Right atrium auricular region (tissue), 2 donors: ENCODE measurements at places on chromosomes 6 and 20. TPM values are rescaled to one million over a fixed set of nuclear protein-coding genes. Genes with fewer than 3 reads are reported as not detected.

DNA sequence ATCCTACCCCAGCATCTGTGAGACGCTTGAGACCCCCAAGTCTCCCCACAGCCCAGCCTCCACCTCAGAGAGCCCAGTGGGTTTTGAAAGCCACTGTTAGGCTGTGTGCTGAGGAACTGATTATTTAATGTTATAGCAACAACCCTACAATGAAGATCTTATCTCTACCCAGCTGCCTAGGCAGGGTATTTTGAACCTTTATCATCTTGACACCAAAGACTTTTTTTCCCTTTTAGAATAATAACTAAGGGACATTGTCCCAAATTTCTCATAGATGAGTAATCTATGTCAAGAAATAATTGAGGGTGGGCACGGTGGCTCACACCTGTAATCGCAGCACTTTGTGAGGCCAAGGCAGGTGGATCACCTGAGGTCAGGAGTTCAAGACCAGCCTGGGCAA is 26.2 kb downstream of the HM13 start:
- no peak for DNase-seq

DNA sequence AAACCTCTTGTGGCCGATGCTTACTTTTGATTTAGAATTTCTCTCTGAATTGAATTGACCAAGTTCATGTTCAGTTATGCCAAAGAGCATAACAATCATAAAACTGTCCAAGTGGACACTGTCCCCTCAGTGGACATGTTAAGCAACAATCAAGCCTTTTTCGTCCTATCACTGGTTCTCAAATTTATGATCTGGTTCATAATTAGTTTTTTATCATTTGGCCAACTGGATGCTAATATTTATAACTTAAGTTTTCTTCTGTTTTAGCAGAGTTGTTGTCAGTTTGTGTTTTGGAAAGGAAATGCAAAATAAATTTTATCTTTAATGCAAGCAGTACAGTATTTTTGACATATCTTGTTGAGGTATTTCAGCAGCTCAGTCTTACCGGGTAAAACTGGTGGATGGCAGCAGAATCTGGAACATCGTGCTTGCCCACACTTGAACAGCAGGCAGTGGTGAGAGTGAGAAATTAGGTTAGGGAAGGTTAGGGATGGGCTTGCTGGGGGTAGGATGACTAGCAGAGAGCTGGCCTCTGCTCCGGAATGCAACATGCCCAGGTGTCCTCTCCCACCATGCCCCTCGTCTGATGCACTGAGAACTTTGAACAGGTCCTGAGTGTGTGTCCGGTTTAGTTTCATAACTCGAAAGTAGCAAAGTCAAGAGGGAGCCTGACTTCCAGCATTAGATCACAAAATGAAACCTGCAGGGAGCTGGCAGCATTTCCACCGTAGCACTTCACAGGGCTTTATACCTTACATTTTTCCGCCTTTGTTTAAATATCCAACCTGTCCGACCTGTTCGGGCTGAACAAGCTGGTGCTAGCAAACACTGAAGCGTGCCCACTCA is 93.1 kb downstream of the RREB1 start:
- DNase-seq, result no peak

Gene KHDC1L
- not detected for total RNA-seq

Gene ABRACL
- total RNA-seq, result 10.2 TPM

DNA sequence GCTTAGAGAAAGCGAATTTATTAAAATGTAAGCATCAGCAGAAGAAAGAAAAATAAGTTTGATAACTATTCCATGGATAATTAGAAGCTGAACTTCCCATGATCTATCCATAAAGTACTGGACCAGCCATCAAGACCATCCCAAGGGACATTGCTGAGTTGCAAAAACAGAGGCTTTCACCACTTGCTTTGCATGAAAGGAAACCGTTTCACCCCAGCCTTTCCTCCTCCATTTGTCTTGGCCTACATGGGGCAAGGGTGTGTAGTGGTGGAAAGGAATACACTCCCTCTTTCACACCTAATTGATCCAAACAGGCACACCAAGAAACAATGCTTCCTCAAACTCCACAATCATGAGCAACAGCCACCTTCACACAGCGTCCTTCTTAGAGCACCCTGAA is 10.4 kb downstream of the HIVEP2 start:
- DNase-seq, result no peak

GRCh38 chr6:160386869-160387530 is 38.8 kb downstream of the SLC22A3 start:
- DNase-seq, result no peak

DNA sequence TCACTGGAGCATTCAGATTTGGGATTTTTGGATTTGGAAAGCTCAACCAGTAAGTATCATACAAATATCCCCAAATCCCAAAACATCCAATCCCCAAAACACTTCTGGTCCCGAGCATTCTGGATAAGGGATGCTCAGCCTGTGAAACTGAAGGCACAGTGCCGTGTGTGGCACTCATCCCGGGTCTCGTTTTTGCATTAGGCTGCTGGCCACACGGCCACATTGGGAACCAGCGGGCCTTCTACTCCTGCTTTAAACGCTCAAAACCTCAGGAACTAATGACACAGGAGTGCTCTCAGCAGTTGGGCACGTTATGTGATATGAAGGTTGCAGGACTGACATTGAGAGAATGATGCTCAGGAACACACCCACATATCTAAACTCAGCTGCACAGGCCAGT is 35.6 kb downstream of the PSMG4 start:
- DNase-seq, result no peak

GRCh38 chr20:17733767-17734304 is 34.1 kb downstream of the BANF2 start:
- no peak for DNase-seq

Gene HSPA12B
- 11.2 TPM for total RNA-seq

- DNase-seq, result no peak
Measured at GRCh38 chr6:12844284-12845223, 128.0 kb downstream of the PHACTR1 start.

DNA sequence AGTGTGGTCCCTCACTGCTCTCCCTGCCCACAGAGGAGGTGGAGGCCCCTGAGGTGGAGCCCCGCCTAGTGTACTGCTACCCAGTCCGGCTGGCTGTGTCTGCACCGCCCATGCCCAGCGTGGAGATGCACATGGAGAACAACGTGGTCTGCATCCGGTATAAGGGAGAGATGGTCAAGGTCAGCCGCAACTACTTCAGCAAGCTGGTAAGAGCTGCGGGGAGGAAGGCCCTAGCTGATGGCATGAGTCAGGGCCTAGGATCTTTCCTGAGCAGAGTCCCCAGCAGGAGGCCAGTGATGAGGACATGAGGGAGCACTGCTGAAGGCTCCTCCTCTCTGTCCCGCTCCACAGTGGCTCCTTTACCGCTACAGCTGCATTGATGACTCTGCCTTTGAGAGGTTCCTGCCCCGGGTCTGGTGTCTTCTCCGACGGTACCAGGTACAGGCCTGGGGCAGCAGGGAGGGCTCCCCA is 11.2 kb downstream of the PCIF1 start:
- DNase-seq, result no peak

Gene THBS2
- 16.2 TPM for total RNA-seq

DNA sequence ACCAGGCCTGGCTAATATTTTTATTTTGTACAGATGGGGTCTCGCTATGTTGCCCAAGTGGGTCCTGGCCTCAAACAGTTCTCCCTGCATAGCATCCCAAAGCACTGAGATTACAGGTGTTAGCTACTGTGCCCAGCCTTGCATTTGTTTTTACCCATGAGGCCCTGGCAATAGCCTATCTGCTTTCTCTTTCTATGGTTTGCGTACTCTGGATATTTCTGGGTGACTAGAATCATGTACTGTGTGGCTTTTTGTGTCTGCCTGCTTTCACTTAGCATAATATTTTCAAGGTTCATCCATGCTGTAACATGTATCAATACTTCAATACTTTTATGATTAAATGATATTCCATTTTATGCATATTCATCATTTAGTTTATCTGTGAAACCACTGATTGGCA is 451.7 kb downstream of the GRIK2 start:
- no peak for DNase-seq

- peak; percentile 67 for DNase-seq
Measured at GRCh38 chr6:20169119-20169557, 43.1 kb downstream of the MBOAT1 start.
